ENCODE measurements at places on chromosomes 4 and X. TPM values are rescaled to one million over a fixed set of nuclear protein-coding genes. Genes with fewer than 3 reads are reported as not detected.
A peak's percentile ranks its signal among the peaks of the same experiment; 100 is the strongest.

DNA sequence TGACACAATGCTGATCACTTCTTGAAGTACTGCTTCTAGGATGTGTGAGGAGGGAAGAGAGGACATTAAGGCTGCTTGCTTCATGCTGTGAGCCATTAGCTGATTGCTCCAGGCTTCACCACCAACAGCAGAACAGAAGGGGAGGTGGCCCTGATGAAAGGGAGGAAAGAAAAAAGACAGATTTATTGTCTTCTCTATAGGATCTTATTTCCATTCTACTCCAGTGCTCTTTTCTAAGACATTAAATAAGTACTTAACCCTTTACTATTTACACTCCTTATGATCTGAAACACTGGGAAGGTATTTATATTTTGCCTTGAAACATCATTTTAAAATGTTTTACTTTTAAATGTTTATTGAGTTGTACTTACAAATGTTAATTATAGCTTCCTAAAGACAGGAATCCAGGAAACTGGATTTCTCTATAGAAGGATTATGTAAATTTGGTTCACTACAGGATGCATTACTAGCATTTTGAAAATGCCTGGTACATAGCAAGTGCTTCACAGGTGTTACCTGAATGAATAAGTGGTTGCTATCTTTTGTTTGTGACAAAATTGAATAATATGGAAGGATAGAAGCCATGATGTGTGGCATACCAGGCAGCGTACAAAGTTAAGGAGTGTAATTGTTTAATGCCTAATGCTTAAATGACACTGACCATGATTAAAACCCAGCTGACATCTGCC, 680.9 kb upstream of the ATOH1 start:
- peak; percentile 79 for DNase-seq

GRCh38 chr4:81369886-81370285, 101.8 kb downstream of the RASGEF1B start:
- DNase-seq, result no peak

DNA sequence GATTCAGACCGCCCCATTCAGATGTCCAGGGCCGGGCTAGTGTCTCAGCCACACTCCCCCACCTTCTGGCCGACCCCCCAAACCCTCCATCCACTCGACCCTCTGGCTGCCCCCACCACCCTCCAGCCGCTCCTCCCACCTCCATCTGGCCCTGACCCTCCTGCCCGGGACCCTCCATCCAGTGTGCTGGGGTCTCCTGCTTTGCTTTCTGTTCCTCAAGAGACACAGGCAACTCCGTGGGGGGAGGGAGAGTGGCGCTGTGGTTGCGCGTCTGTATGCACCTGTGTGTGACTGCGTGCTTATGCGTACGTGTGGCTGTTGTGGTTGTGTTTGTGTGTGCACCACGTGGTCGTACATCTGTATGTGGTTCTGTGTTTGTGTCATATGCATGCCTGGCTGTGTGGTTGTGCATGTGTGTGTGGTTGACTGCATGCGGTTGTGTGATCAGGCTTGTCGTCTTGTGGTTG, 33.3 kb downstream of the CPLX1 start:
- no peak for DNase-seq

GRCh38 chr4:53346920-53347852, 18.7 kb downstream of the SCFD2 start:
- no peak for DNase-seq

- no peak for DNase-seq
Measured at GRCh38 chr4:17578482-17578891, 1.5 kb downstream of the LAP3 start.

DNA sequence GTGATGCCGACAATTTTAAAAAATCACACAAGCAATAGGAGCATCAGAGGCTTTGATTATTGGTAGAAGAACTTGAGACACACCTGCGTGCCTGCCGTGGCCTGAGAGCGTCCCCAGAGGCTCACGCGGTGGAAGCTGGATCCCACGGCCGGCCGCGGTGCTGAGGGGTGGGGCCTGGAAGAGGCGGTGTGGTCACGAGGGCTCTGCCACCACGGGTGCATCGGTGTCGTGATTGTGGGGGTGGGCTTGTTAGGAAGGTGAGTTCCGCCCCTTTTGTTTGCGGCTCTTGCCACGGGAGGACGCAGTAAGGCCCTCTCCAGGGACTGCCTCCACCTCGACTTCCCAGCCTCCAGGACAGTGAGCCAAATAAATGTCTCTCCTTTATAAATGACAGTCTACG, 77.2 kb upstream of the ADRA2C start:
- DNase-seq, result no peak

- no peak for DNase-seq
Measured at GRCh38 chr4:108555701-108556100, 64.7 kb upstream of the RPL34 start.

- no peak for DNase-seq
Measured at GRCh38 chr4:151657896-151658295, 102.9 kb downstream of the GATB start.

GRCh38 chrX:15856636-15857035, 2.0 kb upstream of the AP1S2 start:
- no peak for DNase-seq

- DNase-seq, result no peak
Measured at GRCh38 chr4:18578307-18578706, 556.8 kb upstream of the LCORL start.

DNA sequence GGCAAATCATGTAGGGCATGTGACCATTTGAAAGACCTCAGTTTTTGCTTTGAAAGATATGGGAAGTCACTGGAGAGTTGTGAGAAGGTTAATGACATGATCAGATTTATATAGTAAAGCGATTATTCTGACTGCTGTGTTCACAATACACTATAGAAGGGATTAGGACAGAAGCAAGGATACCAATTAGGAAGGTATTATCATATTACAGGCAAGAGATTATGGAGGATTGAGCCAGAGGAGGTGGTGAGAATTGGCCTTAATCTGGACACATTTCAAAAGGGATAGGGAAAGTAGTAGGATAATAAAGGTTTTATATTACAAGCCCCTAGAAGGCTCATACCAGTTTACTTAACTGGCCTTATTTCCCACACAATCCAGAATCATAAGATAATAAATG, 124.9 kb upstream of the POF1B start:
- DNase-seq, result no peak

GRCh38 chrX:83511208-83511607, 3.1 kb downstream of the POU3F4 start:
- peak; percentile 60 for DNase-seq

GRCh38 chr4:106301393-106302061, 14.5 kb downstream of the TBCK start:
- DNase-seq, result no peak

DNA sequence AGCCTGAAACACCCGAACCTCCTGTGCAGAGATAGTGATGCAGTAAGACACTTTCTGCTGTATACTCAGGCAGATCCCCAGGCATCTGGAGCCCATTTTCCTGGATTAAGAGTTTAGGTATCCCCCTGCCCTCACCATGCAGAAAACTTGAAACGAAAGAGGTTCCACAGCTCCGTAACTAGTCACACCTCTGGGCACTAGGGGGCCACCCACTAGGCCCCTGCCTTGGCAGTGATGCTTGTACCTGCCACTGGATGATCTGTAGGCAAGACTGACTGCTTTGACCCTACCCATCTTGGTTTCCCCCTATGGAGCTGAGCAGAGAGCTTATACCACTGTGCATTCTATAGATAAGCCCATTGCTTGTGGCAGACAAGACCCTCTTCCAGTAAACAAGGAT, 940.6 kb downstream of the PCDH19 start:
- peak; percentile 24 for DNase-seq

GRCh38 chrX:46236411-46236810, 308.8 kb downstream of the ZNF674 start:
- no peak for DNase-seq

DNA sequence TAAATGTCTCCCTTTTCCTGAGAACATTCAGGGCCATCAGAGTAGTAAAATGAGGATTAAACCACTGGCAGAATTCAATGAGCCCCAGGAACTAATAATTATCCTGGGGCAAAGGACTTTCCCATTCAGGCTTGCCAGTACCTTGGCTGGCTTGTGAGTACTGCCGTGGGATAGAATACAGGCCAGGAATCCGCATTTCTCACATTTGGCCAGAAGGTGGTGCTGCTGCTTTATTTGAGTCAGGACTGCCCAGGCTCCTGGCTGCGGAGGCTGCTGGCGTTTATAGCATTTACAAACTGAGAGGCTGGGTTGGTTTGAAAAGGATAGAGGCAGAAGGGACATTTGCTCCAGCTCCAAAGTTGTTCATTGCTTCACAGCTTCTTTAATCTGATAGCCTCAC, 91.4 kb downstream of the RTL9 start:
- peak; percentile 78 for DNase-seq

DNA sequence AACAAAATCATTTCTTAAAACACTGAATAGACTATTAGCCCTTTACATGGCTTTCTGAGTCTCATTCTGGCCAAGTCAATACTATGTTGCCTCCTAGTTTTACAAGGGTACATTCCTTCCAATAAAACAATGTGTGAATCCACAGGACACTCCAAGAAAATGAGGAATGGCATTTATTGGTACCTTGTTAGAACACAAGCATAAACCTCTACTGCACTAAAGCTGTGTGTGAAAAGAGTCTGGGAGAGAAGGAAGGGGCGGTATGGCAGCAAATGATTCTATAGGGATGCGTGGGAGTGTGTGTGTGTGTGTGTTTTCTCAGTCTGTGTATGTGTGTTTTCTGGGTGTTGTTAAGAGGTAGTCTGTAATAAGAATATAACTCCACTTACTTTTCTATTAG, 48.9 kb downstream of the CXCL1 start:
- no peak for DNase-seq

- no peak for DNase-seq
Measured at GRCh38 chr4:109067508-109068235, 234.8 kb downstream of the COL25A1 start.

DNA sequence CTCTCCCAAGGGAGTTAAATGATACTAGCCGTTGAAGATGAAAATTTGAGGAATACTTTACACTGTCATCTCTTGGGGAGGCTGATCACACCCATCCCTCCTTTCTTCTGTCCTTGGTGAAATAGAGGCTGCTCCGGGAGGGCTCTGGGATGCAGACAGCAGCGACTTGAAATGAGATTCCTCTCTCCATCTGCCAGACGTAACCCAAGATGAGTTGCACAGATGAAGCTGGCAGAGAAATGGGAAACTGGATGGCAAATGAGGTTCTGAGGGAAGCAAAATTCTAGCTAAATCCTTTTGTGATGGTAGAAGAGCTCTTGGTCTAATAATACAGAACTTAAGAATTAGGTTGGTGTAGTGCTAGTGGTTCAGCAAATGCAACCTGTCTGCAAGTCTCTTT, 201.4 kb downstream of the AASDH start:
- no peak for DNase-seq

GRCh38 chrX:666762-667720, 36.5 kb downstream of the SHOX start:
- DNase-seq, result no peak

DNA sequence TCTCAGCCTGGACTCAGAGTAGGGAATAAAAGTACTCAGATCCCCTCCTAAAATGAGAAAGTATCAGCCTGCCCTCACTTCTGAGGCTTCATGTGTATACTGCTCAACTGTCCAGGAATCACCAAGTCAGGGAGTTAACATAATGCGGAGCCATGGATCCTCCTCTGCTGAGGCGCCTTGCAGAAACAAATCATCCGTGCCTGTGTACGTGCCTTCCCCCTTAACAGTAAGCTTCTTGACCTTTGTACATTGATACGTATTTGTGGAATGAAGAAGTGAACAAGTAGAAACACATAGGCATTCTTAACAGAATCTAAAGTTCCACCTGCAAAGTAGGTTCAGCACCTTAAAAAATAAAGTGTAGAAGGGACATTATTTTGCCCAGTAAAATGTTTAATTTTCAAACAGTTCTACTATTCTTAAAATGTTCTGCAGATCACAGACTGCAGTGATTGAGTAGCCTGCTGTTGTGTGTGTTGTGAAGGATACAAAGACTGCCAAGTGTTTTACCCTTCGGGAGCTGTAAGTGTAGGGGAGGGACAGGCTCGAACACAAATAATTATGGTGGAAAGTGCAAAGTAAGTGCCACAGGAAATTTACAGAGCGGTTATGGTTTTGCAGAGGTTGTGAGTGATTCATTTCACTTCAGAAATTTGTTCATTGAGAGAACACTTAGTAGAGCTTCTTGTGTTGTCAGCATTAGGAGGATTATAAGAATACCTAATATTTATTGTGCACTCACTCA, 61.9 kb downstream of the ARHGAP10 start:
- no peak for DNase-seq

GRCh38 chrX:66633541-66633940, 5.3 kb downstream of the EDA2R start:
- DNase-seq, result no peak

GRCh38 chr4:182093431-182093831, 149.8 kb upstream of the TENM3 start:
- no peak for DNase-seq

- DNase-seq, result no peak
Measured at GRCh38 chr4:108382751-108383150, 214.0 kb upstream of the LEF1 start.

DNA sequence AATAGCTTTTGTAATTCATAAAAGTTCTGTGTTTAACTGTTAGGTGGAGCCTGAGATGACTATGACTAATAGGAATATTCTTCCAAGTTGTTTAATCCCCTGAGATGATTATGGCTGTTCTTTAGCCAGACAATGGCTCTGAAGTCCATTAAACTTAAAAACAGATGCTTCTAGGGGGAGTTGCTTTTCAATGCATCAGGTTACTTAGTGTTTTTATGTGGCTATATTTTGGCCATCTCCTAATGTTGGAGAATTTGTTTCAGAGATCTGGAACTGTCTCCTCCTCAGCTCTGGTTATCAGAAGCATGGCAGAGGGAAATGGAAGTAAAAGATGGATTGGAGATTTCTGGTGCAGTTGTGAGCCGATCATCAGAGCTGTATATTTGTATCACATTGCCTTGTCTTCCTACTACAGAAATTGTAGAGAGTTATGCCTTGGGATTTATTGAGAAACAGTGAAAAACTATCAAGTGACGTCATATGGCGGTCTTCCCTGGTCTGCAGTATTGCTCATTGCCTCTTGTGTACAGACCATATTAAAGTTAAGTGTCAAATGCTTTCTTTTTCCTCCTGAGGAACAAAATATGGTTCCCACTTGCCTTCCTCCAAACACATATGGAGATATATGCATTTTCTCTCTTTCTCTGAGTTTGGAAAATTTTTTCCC, 29.8 kb downstream of the SGMS2 start:
- no peak for DNase-seq

DNA sequence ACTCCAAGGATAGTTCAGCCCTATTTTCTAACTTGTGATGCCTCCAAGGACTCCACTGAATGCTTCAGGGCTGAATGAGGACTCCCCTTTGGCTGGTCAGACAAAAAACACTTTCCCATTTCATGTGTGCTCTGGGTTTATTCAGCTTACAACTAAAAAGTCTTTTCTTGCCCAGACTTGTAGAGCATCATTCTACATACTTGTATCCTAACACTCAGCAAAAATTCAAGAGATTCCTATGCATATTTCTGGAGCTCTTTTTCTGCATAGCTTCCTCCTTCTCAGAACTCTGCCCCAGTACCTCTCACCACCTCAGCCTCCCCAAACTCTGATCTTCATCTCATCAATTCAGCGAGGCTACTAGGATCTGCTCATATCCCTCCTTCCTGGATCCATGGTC, 22.2 kb upstream of the KLF3 start:
- no peak for DNase-seq

- DNase-seq, result no peak
Measured at GRCh38 chrX:123749643-123750042, 16.8 kb upstream of the THOC2 start.

ZNF280C gene
- total RNA-seq, result 8.2 TPM

SRPK3 gene
- not detected for total RNA-seq

WAS gene
- 0.61 TPM for total RNA-seq

SASH3 gene
- not detected for total RNA-seq

PGRMC2 gene
- 77.6 TPM for total RNA-seq

UGT2A3 gene
- total RNA-seq, result not detected

PF4V1 gene
- not detected for total RNA-seq

USP17L5 gene
- total RNA-seq, result not detected

ZNF732 gene
- total RNA-seq, result 13.4 TPM

ADH7 gene
- total RNA-seq, result not detected

GUCY1A1 gene
- total RNA-seq, result not detected

All from H9 (cell line).